Activated naive CD8-positive, alpha-beta T cell treated with anti-CD3 and anti-CD28 coated beads for 36 hours (primary cell): ENCODE measurements at places on chromosomes 13 and 19. TPM values are rescaled to one million over a fixed set of nuclear protein-coding genes. Genes with fewer than 3 reads are reported as not detected.

- peak; percentile 9 for DNase-seq
These were observed 57.3 kb downstream of the MBD3L2B start for GRCh38 chr19:6963937-6964336.

GRCh38 chr13:75485286-75486062 lies 3.5 kb upstream of the TBC1D4 start:
- no peak for DNase-seq

Gene ZNF814
- total RNA-seq: 40.6 TPM

DNA sequence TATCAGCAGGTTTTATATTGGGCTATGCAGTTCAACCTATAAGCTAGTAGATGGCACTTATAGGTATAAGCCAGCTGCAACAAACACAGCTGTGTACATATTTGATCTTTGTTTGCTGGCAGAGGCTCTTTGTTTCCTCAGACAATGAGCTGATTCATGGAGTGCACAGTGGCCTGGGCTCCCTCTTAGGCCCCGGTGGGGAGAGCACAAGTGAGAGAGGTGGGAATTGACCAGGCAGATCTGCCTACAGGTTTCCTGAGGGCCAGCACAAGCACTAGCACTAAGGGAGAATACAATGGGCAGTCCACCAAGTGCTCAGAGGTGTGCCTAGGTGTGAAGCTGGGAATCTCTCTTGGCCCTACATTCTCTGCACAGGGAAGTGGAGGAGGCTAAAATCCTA lies 1390.7 kb downstream of the SLITRK5 start:
- no peak for DNase-seq

- DNase-seq: no peak
These were observed 656 bp upstream of the ZNF324 start for GRCh38 chr19:58466089-58466759.

DNA sequence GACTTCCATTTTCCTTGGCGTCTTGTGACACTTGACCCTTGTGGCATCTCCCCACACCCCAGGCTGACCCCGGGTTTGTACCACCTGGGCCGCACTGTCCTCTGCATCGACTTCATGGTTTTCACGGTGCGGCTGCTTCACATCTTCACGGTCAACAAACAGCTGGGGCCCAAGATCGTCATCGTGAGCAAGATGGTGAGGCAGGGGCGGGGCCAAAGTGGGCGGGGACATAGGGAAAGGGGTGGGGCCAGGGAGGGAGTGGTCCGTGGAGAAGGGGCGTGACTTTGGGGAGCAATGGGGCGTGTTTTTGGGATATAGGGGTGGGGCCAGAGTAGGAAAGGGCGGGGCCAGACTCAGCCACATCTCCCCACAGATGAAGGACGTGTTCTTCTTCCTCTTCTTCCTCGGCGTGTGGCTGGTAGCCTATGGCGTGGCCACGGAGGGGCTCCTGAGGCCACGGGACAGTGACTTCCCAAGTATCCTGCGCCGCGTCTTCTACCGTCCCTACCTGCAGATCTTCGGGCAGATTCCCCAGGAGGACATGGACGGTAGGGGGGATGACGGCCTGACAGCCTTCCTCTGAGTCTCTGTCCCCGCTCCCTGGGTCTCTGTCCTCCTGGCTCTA lies 42.8 kb downstream of the TRPM4 start:
- DNase-seq: peak; percentile 5

Gene ZNF575
- 2.2 TPM for total RNA-seq

DNA sequence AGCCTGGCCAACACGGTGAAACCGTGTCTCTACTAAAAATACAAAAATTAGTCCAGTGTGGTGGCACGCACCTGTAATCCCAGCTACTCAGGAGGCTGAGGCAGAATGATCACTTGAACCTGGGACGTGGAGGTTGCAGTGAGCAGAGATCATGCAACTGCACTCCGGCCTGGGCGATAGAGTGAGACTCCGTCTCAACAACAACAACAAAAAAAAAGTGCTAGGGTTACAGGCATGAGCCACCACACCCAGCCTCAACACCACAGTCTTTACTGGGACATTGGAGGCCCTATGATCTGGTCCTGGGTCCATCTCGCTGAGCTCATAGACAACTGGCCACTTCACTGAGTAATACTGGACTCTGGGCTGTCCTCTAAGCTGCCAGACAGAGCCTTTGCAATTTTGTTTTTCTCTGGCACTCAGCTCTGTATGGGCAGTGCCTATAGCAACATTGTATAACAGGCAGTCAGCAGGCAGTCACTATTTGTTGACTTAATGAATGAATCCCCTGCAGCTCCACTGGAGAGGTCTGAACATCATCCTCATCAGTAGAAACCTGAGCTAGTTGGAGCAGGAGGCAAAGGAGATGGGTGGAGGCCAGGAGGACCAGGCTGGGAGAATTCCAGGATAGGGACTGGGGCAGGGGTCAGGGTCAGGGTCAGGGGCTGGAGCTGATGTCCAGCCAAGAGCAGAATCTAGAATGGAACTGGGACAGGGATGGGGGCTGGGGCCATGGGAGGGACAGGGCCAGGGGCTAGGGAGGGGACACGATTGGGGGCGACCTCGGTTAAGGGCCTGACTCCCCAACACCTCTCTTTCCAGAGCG lies 8.1 kb downstream of the BLOC1S3 start:
- no peak for DNase-seq

GRCh38 chr19:2341982-2342381 lies 13.5 kb downstream of the SPPL2B start:
- DNase-seq: no peak

DNA sequence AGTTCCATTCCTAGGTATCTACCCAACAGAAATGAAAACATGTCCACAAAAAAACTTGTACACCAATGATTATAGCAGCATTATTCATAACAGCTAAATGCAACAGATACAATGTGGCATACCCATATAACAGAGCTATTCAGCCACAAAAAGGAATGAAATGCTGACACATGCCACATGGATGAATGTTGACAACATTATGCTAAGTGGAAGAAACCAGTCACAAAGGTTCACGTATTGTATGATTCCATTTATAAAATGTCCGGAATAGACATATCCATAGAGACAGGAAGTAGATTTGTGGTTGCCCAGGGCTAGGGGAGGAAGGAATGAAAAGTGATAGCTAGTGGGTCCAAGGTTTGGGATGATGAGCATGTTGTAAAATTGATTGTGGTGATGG lies 10.8 kb downstream of the CRYL1 start:
- DNase-seq: no peak

GRCh38 chr19:40685016-40685526 lies 5.4 kb downstream of the NUMBL start:
- no peak for DNase-seq

DNA sequence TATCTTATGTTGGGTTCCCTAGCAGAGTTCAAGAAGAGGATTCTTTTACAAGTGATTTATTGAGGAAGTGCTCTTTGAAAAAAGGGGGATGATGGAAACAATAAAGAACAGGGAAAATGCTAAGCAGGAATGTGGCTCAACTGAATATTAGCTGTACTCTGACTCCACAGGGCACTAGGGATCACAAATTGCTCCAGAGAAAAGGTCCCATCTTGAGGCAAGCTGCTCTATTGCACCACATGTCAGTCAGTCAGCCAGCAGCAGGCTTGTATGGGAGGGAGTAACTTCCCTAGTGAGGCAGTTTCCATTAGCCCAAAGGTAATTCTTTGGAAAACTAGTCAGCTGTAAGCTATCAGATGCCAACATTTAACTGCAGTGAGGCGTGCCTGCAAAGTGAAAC lies 73.3 kb upstream of the FNDC3A start:
- DNase-seq: no peak

DNA sequence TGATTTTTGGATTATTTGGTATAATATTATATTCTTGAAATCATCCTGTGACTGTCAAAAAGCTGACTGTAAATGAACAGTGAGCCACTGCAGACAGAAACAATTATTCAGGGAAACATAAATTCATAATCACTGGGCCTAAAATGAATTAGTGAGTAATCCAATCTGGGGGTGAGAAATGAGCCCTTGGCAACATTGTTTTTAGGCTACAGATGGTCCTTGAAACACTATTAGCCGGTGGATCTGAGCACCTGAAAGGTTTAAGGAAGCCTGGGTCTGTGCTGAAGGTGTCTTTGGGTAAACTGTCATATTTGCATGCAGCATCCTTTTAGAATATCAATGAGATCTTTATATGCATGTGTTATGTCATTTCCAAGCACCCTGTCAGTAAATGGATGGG lies 290.7 kb downstream of the ATP8A2 start:
- no peak for DNase-seq
